ENCODE measurements at places on chromosomes 3 and 15.
A peak's percentile ranks its signal among the peaks of the same experiment; 100 is the strongest.

GRCh38 chr15:64354688-64355344, 1.2 kb downstream of the CSNK1G1 start:
- no peak for DNase-seq

DNA sequence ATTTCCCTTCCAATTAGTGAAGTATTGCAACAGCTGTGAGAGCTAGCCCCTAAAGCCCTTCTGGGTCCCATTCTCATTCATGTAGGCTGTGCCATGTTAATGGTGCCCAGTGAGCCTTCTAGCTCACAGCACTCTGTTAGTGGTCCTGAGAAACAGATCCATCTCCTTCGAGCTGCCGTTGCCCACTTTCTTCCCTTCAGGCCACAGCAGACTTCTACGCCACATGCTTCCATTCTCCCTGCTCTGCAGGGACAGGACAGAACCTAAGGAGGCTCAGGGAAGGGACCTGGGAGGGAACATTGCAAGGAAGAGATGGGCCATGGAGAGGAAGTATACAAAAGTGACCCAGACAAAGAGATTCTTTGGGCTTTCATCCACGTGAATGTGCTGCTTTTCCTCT, 11.7 kb upstream of the STARD5 start:
- DNase-seq: no peak

DNA sequence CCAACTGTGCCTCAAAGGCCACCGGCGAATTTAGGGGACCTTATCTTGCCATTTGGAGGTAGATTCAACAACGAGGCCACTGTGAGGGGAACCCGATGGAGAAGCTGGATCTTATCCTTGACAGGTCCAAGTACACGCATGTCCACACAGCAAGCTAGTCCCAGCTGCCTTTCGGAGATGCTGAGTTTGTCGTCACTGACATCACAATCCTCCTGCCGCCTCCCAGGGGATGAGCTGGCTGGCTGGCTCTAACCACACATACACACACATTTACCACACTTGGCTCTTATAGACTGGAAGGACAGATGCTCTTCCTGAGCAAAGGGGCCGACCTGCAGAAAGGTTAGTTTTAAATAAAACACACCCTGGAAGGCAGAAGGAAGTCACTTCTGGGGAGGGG, 176.3 kb downstream of the STT3B start:
- no peak for DNase-seq

- no peak for DNase-seq
Measured at GRCh38 chr3:9019259-9019961, 56.1 kb upstream of the RAD18 start.

- no peak for DNase-seq
Measured at GRCh38 chr15:77028451-77029165, 33.7 kb downstream of the PSTPIP1 start.

- DNase-seq: peak; percentile 78
Measured at GRCh38 chr3:177730814-177731213, 533.5 kb upstream of the TBL1XR1 start.

- no peak for DNase-seq
Measured at GRCh38 chr3:171951597-171951996, 87.8 kb upstream of the FNDC3B start.

DNA sequence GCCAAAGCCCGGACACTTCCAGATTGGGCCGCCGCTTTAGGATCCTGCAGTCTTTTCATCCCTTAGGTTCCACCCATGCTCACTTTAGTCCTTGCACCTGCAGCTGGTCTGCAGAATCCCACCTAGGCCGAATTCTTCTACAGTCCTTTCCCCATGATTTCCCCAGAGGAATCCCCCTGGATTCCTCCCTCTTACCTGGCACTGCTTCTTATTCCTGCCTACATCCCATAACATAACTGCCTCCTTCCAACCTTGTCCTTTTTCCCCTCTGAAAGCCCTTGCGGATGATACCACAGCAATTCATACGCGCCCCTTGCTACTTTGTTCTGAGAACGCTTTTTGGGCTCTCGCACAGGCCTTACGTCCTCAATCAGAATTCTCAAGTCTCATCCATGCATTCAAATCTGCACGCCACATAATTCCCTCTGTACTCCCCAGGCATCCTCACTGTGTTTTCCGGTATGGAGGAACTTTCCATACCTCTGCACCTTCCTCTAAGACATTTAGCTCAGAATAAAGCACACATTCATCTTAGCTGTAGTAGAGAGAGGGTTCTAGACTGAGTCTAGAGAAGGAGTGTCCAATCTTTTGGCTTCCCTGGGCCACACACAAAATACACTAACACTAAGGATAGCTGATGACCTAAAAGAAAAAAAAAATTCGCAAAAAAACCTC, 619 bp downstream of the EIF2AK4 start:
- DNase-seq: no peak
